ENCODE measurements at places on chromosomes 2 and 18.

DNA sequence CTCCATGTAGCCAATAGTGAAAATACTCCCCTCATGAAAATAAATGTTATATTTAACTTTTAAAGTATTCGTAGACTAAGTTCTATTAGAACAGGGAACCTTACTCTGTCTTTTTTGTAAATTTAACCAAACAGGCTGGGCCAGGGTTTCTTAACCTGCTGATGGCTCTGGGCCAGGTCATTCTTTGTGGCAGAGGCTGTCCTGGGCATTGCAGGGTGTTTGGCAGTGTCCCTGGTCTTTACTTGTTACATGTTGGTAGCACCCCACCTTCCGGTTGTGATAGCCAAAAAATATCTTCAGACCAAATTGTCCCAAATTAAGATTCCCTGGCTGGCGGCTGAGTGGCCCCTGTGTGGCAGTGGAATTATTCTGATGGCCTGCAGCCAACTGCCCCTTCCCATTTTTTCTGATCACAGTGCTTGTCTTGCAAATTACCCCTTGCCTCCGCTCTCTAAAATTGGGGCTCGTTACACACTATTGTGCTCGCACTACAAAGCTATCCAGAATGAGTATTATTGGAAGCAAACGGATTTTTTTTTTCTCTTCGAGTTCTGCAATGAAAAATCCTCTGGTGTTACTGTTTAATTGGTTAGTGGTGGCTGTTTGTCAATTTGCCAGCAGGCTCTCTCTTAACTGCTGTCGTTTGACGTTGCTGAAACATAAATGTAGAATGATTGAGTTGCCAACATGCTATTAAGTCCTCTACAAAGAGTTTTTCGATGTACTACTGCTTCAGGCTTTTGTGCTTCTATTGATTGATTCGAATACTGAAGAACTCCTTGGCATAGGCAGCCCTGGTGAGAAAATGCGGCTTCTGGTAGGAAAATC is 216.9 kb downstream of the SH3RF3 start:
- DNase-seq = no peak

- DNase-seq = no peak
These were observed 293.0 kb downstream of the GRB14 start for GRCh38 chr2:164328310-164328709.

GRCh38 chr2:222943820-222944219 is 83.0 kb downstream of the ACSL3 start:
- DNase-seq = no peak

GRCh38 chr2:5493256-5493655 is 198.9 kb upstream of the SOX11 start:
- no peak for DNase-seq

- no peak for DNase-seq
These were observed 39.1 kb downstream of the SLC9A4 start for GRCh38 chr2:102512161-102512560.

- no peak for DNase-seq
These were observed 61.8 kb downstream of the C2orf76 start for GRCh38 chr2:119304847-119305246.

DNA sequence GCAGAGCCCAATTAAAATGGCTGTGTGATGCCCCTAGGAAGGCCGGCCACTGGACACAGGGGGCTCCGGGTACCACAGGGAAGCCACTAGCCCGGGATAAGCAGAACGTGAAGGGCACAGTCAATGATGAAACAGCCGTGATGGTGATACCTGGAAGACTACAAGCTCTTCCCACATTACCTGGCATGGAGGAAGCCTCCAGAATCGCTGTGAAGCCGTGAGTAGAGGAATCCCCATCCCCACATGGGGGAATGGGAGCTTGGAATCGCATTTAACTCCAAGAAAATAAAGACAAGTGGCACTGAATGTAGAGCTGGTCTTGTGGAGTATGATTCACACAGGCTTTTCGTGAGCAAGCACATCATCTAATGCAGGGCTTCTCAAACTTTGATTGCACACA is 16.1 kb downstream of the GALNT14 start:
- no peak for DNase-seq

DNA sequence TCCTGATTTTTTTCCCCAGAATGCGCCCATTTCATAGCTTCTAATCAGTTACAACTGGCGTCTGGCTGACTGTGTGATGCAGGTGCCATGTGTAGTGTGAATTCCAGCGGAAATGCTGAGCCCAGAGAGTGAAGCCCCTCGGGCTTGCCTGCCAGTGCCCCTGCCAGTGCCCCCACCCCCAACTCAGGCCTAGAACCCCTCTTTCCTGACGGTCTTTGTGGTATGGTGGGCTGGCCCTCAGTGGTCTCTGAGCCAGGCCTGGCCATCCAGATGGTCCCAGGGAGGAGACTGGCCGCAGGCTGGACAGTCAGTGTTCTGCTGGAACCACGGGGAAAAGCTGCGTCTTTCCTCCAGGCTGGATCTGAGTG is 3.1 kb downstream of the RAMP1 start:
- DNase-seq = no peak

DNA sequence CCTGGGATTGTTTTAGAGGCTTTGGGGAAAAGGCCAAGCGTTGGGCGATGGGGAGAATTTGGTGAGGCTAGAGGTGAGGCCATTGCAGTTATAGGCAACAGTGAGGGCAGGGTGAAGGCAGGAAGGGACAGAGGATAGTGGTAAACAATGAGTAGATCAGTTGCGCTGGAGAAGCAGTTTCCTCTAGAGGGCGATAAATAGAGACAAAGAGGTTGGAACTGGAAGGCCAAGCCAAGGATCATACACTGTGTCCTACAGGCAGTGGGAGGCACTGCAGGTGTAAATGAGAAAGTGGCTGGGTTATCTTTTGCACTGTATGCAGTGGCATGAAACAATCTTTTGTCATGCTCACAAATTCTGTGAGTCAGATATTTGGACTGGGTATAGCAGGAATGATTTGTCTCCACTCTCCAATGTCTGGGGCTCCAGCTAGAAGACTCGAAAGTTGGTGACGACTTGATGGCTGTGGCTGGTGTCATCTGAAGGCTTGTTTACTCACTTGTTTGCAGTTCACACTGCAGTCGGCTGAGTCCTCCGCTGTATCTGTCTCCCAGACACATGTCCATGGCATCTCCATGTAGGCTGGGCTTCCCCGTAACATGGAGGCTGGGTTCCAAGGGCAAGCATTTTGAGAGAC is 82.1 kb downstream of the TNP1 start:
- peak; percentile 31 for DNase-seq

DNA sequence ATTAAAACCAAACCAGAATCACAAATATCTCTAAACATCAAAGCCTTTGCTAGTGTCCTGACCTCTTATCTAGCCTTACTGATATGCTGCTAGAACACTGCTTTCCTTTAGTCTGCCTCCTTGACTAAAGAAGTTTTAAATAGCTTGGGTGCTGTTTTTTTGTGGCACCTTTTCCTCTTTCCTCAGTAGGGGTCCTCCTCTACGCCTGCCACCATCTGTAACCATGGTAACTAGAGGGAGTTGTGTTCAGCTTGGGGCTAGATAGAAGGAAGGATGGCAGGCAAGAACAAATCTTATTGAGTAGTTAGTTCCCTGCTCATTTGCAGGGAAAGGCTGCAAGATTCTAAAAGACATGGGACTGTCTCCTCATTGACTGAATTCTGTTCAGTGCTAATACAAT is 86.0 kb downstream of the TAF4B start:
- no peak for DNase-seq

- DNase-seq = no peak
These were observed 75.2 kb downstream of the SEPTIN10 start for GRCh38 chr2:109538546-109538945.

DNA sequence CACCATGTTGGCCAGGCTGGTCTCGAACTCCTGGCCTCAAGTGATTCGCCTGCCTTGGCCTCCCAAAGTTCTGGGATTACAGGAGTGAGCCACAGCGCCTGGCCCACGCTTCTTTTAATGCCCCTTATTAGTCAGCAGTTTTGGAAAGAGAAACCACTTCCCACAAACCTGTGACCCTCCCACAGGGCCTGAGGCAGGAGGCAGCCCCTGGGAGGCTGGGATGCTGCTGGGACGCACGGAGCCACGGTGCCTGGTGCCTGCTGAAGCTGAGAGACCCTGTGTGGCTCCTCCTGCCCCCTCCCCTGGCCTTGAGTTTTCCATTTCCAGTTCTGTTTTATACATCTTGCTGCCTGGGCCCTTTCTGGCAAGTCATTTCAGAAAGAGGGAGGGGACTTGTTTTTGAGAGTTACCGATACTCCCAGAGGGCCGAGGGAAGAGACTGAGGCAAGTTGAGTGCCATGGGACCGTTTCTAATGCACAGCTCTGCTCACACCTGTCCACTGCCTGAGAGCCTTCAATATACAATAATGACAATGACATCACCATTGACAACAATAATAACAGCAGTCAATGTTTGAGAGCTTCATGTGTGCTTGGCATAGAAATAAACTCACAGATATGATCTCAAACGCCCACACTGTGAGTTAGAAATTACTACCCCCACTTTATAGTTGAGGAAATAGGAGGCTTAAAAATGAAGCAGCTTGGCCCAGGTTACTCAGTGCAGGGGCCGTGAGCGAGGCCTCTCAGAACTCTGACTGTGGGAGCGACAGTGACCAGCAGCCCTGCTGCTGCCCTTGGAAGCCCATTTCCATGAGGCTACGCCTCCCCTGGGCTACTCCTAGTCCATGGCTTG is 78.1 kb upstream of the YWHAQ start:
- peak; percentile 38 for DNase-seq

DNA sequence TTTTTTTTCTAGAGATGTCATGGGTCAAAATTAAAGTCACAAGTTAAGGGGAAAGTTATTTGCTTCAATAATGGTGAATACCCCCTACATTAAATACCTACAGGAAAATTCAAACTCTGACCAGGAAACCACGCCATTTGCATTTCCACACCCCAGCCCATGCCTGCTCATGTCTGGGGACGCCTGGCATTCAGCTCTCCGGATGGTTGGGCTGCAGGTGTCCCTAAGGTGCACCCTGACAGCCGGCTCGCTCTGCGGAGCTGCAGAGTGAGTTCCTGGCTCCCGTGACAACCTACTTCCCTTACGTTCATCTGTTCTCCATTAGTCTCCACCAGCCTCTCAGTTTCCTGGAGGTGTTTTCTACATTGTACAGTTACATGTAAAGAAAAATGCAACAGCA is 122.7 kb upstream of the RIOK3 start:
- no peak for DNase-seq

DNA sequence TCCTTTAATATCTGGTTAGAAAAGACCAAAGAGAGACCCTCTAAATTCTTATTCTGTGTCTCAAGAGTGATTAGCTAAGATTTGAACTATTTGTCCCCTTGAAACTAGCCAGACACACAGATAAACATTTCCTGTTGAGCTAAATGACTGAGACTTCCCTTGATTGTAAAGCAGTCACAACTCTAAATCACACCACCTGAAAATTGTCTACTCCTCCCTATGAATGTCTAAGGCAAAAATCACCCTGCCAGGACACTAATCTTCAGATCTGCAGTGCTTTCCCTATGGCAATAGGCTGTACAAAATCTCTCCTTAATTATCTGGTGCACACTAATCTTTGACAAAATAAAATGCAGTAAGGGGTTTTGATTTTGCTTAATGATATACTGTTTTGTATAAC is 200.5 kb upstream of the GULP1 start:
- DNase-seq = no peak

DNA sequence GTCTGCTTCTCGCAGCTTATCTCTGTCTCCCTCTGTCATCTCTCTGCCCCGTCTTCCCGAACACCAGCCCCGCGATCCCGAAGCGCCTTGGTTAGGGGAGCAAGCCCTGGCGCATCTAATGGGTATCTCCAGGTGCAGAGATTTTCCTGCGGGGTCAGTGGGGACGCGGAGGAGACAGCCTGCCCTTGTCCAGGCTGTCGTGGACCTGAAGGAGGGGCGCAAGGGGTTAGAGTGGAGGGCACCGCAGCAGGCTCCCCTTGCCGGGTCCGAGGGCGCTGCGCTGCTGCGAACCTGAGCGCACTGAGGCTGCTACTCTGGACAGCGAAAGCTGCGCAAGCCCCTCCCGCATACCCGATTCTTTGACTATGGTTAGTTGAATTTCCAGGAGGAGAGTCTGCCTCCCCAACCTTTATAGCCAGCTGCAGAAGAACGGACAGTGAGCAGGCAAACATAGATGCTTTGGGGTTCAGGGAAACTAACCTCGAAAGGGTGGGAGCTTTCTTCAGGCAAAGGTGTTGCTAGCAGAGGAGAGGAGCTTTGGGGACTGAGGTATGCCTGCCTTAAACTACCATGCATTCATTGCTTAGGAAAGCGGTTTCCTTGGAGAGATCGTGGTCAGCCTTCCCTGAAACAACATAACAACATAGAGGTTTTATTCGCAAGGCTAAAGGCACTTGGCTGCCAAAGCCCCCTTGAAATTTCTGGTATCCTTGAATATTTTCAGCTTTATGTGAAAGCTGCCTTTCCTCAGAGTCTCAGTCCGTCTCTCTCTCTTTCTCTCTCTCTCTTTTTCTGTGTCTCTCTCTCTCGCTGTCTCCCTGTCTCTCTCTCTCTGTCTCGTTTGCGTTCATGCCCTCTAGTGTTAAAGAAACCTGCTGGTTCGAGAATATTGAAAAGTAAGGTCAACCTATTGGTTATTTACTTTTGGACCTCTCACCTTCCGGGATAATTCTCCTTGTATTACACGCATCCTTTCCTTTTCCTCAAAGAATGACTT is 1.6 kb downstream of the GALNT13 start:
- DNase-seq = no peak

DNA sequence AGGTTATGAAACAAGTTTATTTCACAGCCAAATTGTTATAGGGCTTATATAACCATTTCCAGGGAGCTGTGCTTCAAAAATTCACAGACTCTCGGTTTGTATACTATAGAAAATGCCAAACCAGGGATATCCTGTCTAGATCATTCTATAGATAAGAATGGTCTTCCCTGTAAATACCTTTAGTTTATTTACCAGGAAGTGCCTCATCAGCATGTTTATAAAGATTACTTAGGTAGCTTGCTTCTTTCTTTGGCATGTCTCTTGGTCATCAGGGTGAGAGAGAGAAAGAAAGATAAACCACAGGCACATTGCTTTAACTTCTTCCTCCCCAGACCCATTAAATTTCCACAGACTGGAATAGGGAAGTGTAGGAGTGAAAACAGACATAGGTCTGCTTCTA is 439.4 kb downstream of the SPAG16 start:
- no peak for DNase-seq

- no peak for DNase-seq
These were observed 224.6 kb downstream of the PLCL1 start for GRCh38 chr2:198028955-198029354.

DNA sequence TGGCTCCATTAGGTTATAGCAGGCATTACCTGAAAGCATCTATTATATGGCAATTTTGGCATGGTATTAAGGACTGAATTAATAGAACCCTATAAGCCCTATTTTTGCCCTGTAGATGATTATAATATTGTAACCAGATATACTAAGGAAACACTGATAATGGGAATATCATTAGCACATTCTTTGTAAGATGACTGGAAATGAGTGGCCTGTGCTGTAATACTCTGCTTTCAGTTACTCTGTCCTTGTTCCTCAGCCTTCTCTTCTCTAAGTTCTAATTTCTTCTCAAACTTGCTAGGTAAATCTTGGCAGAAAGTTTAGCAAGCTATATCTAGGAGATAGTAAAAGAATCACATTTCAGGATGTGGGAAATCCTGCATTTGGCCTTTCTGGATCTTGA is 74.0 kb upstream of the ITPRID2 start:
- DNase-seq = no peak

DNA sequence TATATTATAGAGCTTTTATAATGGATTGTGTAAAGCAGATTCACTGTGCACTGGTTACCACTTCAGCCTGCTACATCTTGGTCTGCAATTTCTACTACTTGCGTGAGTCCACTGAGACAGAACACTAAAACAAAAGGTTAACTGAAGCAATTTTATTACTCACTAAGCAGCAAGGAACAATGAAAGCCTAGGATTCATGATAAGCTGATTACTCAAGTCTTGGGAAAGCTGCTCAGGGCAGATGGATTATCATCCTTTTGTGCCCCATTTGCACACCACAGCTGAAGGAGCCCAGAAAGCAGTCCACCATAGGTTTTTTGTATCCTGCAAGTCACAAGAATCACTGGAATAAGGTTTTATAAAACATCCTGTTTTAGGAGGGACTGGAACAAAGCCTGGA is 1215.2 kb upstream of the TMEFF2 start:
- DNase-seq = no peak
